ENCODE measurements at places on chromosomes 16 and 17.

GRCh38 chr17:1557355-1558095, 5.1 kb downstream of the PITPNA start:
- DNase-seq, result no peak

DNA sequence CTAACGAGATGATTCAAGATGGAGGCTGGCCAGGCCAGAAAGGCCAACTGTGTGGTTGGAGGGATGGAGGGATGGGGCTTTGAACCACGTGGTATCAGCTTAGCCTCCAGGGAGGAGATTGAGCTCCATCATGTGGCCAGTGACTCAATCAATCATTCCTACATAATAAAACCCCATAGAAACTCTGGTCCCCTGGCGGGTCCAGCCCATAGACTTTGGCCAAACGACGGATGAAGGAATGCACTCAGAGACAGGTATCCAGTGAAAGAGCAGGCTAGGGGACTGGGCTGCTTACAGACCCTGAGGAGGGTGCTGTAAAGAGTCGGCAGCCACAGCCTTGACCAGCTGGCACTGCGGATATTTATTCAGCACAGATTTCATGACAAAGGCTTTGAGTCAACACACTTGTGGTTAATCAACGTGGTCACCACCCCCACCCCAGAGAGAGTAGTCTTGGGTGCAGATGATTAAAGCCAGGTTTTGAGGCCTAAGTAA, 308.7 kb upstream of the TNRC6C start:
- DNase-seq, result no peak

DNA sequence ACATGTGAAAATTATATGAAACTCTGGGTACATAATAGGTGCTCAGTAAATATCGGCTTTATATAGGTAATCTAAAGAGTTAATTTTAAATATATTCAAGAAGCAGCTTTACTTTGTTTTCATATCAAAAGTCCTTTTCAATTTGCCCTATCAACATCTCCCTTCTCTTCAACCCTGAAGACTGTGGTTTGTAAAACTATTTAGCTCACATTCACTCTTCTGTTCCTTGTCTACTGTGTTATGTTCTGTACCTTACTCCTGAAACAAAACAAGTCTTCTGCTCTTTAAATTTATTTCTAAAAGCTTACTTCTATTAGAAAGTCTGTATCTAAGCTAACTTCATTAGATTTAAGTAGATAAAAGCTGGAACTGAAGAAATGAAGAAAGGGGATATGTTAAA, 301.7 kb upstream of the PMFBP1 start:
- no peak for DNase-seq

GRCh38 chr17:60506312-60506711, 19.7 kb downstream of the APPBP2 start:
- DNase-seq, result no peak

DNA sequence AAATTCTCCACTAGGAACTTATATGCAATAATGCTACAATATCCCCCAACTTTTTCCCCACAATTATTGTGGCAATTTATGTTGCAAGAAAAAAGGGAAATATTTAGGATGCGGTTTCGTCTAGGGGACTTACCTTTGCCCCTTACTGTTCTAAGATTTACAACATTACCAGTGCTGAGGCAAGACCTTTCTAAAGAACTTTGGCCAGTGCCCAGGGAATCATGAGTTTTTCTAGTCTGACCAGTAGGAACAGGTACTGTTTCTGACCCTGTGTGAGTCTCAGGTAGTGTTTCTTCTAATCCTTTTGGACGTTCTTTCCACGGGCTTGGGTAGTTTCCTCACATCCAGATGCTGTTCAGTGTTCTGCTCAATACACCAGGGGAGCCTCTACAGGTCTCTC, 373.7 kb downstream of the HAPSTR1 start:
- no peak for DNase-seq

DNA sequence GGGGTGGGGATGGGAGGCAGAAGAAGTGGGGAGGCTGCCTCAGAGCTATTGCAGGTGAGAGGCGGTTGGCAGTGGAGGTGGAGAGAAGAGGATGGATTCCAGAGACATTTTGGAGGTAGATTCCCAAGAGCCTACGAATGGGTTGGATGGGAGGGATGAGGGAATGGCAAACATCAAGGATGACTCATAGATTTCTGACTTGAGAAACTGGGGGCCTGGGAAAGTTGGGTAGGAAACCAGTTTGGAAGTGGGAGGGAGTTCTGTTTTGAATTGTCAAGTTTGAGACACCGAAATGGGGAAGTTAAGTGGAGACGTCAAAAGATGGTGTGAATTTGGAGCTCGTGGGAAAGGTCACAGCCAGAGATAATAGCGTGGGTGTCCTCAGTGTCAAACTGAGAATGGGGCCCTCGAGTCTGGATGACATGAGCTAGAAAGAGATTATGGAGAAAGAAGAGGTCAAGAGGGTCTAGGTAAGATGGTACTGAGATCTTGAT, 6.2 kb upstream of the CYLD start:
- DNase-seq, result no peak

GRCh38 chr16:60731329-60732050, 1304.7 kb downstream of the CDH8 start:
- no peak for DNase-seq

DNA sequence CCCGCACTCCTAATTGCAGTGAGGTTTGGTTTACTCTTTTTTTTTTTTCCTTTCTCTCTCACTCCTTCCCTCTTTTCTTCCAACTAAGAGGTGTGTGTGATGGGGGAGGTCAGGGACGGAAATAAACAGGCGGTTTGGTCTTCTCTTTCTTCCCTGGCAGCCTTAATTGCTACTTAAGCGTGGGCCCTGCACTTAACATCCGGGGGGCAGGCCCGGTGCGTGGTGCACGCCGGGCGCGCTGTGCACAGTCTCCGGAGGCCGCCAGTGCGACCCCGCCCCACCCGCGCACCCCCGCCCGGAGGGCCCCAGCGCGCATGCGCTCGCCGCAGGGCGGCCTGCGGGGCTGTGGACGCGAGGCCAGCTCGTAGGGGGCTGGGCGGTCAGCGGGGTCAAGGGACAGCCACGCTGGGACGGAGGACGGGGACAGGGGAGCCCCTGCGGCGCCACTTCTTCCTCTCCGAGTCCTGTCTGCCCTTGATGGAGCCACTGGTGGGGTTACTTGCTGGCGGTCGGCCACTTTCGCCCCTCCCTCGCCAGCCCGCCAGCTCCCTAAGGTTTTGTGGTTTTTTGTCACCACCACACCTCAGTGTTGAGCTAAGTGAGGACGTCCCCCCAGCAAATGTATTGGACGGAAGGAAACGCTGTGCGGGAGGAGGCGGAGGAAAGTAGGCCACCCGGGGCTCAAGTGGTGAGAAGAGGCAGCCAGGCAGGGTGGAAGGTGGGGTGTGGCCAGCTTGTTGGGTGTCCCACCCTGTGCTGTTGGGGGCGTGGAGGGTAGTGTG, 120.9 kb downstream of the MRM1 start:
- DNase-seq, result no peak

DNA sequence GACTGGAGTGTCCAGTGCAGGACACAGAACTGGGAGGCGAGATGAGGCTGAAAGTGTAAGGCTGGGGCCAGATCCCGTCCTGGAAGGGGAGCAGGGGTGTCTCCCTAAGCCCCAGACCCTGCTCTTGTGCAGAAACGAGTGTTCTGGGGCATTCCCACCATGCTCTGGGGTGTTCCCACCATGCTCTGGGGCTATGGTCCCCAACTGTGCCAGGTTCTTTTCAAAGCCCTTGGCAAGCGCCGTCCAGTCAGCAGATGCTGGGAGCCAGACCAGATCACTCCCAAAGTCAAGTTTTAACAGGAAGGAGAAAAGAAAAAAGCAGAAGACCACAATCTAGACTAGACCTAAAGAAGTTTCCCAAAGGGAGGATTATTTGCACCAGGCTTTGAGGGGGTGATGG, 2.5 kb downstream of the TAX1BP3 start:
- no peak for DNase-seq

DNA sequence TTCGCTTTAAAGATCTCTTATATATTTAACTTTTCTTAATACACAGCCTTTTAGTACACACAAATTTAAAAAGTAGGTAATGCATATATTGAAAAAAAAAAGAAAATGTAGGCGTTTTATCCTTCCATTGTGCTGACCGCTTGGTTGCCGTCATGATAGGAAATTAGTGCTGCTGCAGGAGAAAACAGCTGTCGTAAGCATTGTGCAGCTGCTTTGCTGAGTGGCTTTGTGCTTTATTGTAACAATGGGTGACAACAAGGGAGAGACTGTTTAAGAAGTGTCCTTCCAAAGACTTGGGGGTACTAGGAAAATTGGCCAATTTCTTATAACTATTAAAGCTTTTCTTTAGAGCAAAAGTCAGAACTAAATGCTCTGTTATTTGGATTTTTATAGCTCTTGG, 5.0 kb downstream of the HERPUD1 start:
- no peak for DNase-seq

DNA sequence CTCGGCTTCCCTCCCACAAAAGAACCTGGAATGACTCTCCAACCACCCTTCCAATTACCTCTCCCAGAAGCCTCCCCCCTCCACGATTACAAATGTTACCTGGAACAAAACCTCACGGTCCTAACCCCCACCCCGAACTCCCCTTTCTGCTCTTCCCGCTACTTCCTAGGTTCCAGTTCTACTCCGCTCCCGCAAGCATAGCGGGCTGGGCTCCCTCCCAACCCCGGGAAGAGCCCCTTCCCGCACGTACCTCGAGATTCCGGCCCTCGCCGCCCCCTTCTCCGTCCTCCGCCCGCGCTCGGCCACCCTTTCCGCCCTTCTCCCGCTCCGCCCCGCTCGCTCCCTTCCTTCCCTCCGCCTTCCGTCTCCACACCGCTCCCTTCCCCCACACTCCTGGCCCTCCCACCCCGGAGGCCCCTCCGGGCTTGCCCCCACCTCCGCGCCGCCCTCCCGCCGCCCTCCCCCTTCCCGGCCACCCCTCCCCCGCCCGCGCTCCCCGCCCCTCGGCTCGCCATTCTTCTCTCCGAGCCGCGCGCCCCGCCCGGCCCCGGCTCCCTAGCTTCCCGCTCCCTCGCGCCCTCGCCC, 457 bp downstream of the CHTF8 start:
- DNase-seq, result no peak

DNA sequence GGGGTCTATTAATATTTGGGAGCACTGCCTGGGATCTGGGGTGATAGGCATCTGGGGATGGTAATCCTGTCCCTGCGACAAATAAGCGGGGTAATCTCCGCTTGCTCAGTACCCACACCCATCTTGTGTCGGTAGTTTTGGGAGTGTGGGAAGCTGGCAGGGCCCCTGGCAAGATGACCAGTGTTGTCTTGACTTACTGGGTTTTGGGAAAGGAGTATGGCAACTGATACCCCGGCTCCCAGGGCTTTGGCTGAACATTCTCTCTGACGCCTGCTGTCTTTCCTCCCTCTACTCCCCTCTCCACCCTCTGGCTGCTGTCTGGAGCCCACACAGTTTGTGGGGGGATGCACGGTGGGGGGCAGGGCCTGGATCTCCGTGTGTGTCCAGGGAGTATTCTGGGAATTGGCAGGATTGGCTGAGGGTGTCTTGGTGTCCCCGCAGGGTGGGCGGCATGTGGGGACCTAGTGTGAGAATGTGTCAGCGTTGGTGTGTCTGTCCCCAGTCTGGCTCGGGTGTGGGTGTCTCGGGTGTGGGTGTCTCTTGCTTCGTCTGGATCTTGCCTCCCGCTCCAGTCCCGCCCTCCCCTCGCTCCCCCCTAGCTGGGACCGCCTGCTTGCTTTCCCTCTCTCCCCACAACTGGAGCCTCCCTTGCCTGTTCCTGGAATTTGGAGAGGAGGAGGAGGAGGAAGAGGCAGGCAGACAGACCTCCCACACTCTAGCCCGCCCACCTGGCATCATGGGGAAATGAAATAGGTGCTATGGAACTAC, 12.0 kb downstream of the RARA start:
- DNase-seq, result no peak

GRCh38 chr17:29085223-29085622, 42.3 kb downstream of the PIPOX start:
- DNase-seq, result no peak

GRCh38 chr17:76880268-76880667, 12.1 kb downstream of the MGAT5B start:
- DNase-seq, result no peak

GRCh38 chr17:42744283-42744805, 496 bp downstream of the EZH1 start:
- DNase-seq, result no peak

All from cortex of kidney (tissue), 1 donor.